CD4-positive, alpha-beta T cell treated with Interleukin-15 for 4 hours (primary cell): ENCODE measurements at places on chromosomes 1 and 21.

GRCh38 chr1:21514245-21514644 lies 5.0 kb downstream of the ALPL start:
- DNase-seq = no peak

- no peak for DNase-seq
Observed at GRCh38 chr1:192571668-192572067, 3.9 kb upstream of the RGS1 start.

DNA sequence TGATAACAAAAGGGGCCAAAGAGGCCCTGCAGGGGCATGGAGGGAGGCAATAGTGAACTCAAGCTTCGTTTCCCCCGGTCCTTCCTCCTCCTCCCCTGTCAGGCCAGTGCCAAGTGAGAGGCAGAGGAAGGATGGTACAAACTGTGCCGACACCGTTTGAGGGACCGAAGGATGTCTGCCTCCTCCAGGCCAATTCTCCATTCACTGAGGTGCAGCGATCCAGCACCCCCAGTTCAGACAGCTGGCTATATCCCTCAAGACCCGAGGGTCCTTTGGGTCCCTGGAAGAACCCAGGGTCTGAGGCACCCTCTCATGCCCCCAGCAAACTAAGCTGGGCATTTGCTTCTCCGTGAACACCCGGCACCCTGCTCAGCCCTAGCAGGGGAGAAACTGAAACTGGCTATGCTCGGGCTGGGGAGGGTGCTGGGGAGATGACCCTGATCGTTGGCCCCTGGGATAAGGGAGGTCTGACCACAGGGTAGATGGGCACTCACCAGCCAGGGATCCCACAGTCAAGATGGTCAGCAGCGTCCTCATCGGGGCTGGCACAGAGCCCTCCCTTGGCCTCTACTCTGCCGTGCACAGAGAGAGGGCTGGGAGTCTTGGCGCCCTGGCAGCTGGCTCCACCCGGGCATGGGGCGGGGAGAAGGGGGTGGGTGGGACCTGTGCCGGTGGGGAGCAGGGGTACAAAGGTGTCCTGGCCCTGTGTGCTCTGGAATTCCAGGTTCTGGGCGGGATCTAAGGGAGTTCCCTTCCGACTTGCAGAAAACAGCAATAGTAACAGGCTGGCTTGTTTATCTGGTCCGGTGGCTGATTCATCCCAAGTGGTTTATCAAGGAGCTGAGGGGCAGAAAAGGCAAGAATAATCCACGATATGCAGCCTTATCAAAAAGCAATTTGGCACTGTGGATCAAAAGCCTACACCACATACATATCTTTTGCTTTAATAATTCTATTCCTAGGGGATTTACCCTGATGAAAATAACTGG lies at the start of gene IL22RA1:
Gene IL22RA1 (minus strand): TSS at position 595 of the 989 bp plus-strand sequence. CDS start 58 bp downstream, at position 537.
- DNase-seq = no peak

DNA sequence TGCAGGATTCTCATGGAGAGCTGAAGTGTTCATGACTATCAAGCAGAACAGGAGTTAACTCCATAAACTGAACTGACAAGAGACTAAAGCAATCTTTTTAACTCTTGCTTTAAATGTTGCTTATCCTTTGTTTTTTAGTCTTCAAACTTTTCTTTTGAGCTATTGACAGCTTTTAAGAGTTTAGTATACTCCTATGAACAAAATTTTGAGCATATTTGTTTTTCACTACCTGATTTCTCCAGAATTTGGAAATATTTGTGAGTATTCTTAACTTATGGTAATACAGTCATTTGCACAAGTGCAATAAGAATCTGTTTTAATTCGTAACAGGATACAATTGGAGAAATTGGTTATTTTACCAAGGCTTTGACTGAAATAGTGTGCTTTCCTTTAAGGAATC lies 7.2 kb downstream of the DNAI4 start:
- no peak for DNase-seq

- DNase-seq = no peak
Observed at GRCh38 chr1:16006552-16007485, 2.8 kb downstream of the SRARP start.

DNA sequence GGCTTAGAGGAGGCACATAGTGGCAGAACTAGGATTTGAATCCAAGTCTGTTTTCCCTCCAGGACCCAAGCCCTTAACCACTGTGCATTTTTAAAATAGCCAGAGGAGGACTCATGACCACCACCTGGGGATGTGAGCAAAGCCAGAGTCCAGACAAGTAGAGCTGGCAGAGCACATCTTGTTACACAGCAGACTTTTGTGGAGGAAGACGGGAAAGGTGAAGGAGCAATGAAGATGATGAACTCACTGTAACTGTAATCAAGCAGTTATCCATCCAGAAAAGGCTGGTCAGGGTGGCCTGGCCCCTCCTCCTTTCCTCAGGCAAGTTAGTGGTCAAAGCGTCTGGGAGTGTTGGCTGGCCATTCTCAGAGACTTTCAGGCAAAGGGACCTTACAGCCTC lies 50.9 kb downstream of the SLC44A3 start:
- DNase-seq = no peak

DNA sequence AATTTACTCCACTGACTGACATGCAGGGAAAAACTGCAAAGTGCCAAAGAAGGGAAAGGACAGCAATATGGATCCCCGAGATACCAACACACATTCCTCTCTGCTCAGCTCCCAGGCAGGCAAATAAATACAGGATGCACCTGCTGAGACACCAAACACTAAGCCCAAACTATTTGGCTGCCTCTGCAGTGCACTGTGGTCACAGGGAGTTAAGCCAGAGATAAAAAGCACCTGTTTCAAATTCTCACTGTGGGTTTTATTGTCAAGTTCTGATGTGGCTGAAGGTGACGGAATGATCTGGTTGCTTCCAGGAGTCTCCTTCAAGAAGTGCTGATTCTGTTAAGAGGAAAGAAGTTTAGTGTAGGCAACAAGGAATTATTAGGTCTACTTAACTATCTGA lies 17.7 kb downstream of the TEX38 start:
- no peak for DNase-seq

- DNase-seq = no peak
Observed at GRCh38 chr1:100100202-100100601, 32.5 kb downstream of the SASS6 start.

- no peak for DNase-seq
Observed at GRCh38 chr1:175810305-175810704, 66.9 kb upstream of the TNR start.
